ENCODE measurements at places on chromosomes 16 and 17.

DNA sequence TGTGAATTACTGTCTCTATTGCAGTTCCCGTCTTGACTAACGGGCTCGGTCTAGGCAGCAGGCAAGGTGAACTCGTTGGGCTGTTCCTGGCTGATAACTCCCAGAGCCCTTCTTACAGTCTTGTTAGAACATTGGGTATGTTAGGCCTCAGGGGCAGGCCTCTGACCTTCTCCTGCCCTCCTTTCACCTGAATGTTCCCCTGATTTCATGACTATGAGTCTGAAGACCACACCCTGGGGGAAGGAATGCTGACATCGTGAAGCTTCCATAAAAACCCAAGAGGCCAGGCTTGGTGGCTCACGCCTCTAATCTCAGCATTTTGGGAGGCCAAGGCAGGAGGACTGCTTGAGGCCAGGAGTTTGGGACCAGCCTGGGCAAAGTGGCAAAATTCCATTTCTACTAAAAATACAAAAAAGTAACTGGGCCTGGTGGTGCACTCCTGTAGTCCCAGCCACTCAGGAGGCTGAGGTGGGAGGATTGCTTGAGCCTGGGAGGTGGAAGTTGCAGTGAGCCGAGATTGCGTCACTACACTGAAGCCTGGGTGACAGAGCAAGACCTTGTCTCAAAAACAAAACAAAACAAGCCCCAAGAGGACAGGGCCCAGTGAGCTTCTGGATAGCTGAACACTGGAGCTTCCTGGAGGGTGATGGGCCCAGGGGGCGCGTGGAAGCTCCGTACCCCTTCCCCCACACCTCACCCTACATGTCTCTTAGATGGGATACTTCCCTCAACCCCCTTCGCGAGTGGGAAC, 47.8 kb upstream of the FBXO47 start:
- no peak for DNase-seq

DNA sequence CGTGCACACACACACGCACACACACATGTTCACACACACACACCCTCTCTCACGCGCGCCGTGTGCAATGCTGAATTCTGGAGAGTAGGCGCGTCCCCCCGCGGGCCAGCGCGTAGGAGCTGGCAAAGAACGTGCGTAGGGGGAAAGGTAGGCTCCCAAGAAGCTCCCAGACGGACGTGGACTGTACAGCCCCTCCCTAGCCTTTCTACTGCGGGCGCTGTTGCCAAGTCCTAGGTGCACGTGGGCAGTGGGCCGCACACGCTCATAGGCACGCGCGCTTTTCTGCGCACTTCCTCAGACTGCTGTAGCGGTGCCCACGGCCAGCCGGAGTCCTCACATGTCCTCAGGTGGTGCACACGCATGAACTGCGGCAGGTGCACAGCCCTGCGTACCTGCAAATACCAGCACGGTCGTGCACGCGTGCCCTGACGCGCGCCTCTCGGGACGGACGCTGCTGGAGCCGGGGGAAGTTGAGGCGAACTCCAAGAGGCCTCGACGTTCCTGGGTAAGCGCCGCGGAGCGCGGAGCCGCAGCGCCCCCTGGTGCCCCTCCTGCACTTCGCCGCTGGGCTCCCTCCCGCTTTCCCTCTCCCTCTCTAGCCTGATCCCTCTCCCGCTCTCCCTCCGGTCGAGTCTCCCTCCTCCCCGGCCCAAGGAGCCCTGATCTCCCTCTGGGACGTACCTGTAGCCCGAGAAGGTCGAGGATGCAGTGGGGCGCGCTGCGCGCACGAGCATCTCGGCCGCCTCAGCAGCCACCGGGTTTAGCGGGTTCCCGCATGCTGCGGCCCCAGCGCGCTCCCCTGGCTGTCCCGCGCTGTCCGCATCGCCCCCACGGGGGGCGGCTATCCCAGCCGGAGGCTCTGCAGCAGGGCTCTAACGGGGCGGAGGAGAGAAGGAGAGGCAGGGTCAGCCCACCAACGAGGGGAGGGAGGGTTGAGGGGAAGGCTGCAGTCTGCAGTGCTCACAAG, 749 bp downstream of the GRIN2A start:
- DNase-seq: no peak

GRCh38 chr17:43722870-43723665, 35.5 kb downstream of the SOST start:
- DNase-seq: no peak

- DNase-seq: no peak
Measured at GRCh38 chr17:1625581-1625980, 3.1 kb downstream of the SLC43A2 start.

GRCh38 chr16:4298761-4299522, 16.9 kb upstream of the GLIS2 start:
- DNase-seq: no peak

DNA sequence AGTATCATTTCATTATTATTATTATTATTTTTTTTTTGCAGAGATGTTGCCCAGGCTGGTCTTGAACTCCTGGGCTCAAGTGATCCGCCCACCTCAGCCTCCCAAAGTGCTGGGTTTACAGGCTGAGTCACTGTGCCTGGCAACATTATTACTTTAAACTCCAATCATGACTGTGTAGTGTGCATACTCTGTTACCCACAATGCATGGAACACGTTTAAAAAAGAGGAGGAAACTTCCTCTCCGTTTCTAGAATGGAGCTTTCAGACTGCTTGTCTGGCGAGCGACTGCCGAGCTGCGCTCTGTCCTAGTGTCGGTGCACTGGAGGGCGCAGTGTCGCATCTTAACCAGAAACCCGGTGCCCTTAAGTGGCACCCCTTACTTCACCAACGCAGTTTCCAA, 22.1 kb upstream of the FASN start:
- no peak for DNase-seq

DNA sequence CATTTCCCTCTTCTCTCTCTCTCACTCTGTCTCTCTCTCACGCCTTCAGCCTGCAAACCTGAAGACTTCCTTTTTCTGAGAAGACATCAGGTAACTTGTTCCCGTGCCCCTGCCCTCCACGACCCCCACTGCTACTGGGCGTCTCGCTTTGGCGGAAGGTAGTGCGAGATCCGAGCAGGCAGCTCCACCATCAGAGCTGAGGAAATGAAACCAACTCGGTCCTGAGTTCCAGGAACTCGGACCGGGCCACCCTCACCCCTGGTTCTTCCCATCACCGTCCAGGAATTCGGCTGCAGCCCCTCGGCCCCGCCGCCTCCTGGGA, 585 bp downstream of the MLKL start:
- no peak for DNase-seq

DNA sequence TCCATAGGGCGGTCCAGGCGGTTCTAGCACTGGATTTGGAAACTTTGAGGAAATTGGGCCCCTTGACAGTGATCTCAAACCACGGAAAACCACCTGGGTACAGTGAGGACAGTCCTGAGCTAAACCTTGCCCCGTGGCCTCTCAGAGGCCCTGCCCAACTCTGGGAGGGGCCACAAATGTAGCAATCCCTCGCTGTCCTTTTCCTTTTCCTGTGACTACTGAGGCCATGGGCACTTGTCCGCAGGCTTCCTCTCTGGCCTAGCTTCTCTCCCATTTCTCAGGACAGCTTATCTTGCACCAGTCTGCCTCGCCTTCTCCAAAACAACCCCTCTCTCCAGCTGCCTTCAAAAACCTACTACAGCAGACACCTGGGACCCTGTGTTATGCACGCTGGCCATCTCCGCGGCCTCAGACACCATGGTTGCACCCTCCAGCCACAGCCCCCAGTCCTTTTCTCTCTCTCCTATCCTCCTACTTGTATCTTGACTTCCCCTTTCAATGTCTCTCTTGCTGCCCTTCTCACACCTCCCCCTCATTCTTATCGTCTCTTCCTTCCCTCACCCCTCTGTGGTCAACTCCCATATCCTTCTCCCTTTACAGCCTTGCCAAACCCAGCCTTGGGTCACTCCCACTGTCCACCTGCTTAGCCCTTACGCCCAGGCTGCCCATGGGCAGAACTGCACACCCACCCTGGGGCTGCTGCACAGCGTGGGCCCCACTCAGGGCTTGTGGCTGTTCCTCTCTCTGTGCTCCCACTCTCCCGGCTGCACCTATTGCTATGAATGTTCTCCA, 7.6 kb downstream of the SCPEP1 start:
- DNase-seq: no peak

DNA sequence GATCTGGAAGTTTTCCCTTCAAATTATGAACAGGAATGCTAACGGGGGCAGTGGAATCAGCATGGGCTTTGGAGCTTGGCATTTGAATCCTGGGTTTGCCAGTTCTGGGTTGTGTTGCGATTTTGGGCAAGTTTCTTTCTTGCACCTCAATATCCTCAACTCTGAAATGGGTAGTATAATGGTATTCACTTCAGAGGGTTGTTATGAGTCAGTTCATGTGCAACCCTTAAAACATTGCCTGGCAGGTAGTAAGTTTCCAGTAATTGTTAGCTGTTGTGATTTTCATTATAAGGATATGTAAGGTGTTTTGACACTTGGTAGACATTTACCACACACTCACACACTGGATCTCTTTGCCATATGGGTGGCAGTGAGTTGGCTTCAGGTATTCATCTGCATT, 33.4 kb downstream of the SNX29 start:
- DNase-seq: no peak

- peak; percentile 53 for DNase-seq
Measured at GRCh38 chr17:57939797-57940196, 15.4 kb downstream of the CUEDC1 start.

DNA sequence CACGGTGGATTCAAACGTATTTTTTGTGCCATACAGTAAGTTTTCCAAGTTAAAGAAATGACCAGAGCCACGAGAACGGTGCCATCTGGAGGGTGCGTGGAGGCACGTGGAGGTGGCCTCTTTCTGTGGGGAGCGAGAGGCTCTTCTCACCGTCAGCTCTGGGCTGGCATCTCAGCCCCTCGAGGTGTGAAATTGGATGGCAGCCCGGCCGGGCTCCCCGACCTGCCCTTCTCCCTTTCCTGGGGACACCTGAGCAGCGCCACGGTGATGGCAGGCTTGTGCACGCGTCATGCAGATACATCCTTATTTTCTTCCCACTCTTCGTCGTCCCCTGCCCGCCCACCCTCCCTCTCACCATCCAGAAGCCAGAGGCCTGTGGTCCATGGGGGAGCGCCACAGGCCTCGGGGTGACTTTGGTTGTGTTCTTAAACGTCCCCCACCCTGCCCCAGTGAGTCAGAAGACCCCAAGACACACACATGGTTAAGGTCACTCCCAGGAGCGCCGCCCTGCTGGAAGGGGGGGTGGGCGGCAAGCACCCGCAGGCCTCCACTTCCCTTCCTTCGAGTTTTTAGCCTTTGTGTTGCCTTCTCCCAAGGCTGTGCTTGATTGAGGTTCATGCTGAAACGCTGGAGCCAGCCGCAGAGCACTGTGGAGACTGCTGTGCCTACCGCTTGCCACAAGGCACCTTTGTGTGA, 109.4 kb downstream of the BANP start:
- DNase-seq: no peak

- DNase-seq: no peak
Measured at GRCh38 chr17:41301916-41302901, at the start of gene KRTAP29-1. TSS of gene KRTAP29-1 (minus strand) at chr17:41302851. CDS start at chr17:41302851, 0 bp downstream.

DNA sequence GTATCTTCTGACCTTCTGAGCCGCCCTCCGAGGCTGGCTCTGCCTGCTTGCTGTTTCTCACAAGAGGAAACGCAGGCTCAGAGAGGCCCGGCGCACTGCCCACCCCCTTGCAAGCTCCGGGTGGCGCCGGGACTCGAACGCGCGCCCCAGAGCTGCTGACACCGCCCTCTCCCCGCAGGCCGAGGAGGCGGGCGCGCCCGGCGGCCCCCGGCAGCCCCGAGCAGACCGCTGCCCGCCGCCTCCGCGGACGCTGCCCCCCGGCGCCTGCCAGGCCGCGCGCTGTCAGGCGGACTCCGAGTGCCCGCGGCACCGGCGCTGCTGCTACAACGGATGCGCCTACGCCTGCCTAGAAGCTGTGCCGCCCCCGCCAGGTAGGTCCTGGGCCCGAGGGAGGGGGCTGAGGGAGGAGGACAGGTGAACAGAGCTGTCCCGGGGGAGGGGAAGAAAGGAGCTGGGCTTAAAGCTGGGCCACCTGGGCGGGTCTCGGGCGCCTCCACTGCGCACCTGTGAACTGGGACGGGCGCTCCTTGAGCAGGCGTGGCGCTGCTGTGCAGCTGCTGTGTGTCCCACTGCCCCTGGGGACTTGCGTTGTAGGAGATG, 18.2 kb downstream of the WFDC1 start:
- DNase-seq: no peak
